Endothelial cell (in vitro differentiated cells): ENCODE measurements at places on chromosomes 16 and 17. TPM values are rescaled to one million over a fixed set of nuclear protein-coding genes. Genes with fewer than 3 reads are reported as not detected.
A peak's percentile ranks its signal among the peaks of the same experiment; 100 is the strongest.

DNA sequence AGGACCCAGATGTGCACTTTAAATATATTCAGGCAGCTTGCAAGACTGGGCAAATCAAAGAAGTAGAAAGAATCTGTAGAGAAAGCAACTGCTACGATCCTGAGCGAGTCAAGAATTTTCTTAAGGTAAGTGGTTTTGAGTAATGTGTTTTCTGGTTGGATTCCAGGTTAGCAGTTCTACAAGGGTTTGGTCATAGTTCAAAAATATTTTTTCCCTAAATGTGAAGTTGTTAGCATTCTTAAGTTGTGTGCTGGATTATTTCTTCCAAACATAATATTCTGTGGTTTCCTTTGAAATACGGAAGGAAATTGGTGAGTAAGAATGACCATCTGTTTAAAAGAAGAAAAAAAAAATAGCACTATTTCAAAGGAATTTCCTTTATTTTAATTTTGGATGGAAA is 38.4 kb downstream of the PTRH2 start:
- H3K27ac ChIP-seq, result no peak overlapping the region
- no peak for DNase-seq
- peaks cover 27% of the 10 kb centered on the region for H3K36me3 ChIP-seq
- no peaks in the 10 kb centered on the region for H3K4me1 ChIP-seq

GRCh38 chr17:80889231-80890195 is 102.1 kb upstream of the CHMP6 start:
- peak overlapping the region; percentile 43 for H3K27ac ChIP-seq
- DNase-seq, result no peak
- peaks cover 8% of the 10 kb centered on the region for H3K27me3 ChIP-seq
- H3K4me3 ChIP-seq, result no peak overlapping the region
- peaks cover 30% of the 10 kb centered on the region for H3K36me3 ChIP-seq
- H3K4me1 ChIP-seq, result peaks cover 3% of the 10 kb centered on the region

GRCh38 chr17:66625311-66625767 is 209.6 kb upstream of the CACNG5 start:
- no peaks in the 10 kb centered on the region for H3K27me3 ChIP-seq
- H3K27ac ChIP-seq, result no peak overlapping the region

DNA sequence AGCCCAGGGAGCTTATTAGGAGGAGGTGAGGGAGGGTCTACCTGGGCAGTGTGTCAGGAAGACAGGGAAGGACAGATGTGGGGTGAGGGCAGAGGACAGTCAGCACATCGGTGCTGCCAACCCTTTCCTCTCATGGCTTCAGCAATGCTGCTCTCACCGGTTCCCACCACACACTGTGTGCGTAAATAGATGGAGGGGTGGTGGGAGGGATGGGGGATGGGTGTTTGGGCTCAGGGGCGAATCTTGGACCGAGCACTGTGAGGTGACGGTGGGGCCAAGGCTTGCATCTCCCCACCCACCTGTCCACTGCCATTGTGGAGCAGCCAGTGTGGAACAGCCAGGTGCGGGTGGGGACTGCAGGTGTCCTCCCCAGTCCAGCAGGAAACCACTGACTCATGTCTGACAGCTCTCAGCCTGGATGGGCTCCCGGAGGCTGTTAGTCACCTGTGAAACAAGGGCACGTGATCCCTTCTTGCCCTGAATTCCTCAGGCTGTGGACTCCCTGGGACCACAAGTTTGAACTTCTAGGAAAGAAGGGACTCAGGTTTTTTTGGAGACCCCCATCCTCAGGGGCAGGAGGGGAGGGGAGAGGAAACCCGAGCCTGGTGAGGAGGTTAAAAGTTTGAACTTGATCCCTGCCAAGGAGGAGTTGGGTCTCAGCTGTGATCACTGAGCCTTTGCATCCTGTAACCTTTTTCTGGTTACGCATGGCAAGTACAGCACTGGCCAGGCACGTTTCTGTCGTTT is 42.7 kb upstream of the SMPD3 start:
- H3K4me1 ChIP-seq, result peaks cover 10% of the 10 kb centered on the region
- H3K36me3 ChIP-seq, result no peaks in the 10 kb centered on the region
- H3K27me3 ChIP-seq, result peaks cover 1% of the 10 kb centered on the region
- H3K4me3 ChIP-seq, result no peak overlapping the region
- H3K27ac ChIP-seq, result no peak overlapping the region

- H3K27ac ChIP-seq, result no peak overlapping the region
- H3K27me3 ChIP-seq, result no peaks in the 10 kb centered on the region
Measured at GRCh38 chr16:14529010-14529669, 100.9 kb downstream of the PARN start.

DNA sequence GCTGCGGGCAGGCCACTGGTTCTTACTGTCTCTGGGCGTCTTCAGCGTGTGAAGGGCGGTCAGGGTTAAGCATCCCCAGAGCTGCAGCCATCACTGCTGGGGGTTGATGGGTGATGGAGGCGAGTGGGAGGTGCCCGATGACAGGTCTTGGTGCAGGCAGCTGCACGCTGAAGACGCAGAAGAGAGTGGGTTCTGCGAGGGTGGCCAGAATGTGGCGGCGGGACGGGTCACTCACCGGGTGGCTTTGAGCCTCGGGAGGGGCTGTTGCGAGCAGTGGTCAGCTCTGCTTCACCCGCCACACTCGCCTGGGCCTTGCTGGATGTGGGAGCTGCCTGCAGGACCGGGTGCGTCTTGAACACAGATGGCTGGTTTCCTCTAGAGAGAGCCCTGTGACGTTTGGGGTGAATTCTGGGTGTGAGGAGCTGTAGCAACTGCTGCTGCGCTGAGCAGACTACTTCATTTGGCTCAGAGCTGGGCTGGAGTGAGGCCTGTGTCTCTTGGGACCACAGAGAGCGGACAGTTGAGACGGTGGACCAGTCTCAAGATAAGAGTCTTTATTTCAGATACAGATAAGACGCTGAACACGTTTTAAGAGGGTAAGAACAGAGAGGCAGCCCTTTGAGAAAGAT is 44.6 kb upstream of the ZNF750 start:
- H3K36me3 ChIP-seq, result peaks cover 44% of the 10 kb centered on the region
- peaks cover 33% of the 10 kb centered on the region for H3K4me1 ChIP-seq
- DNase-seq, result no peak
- no peak overlapping the region for H3K27ac ChIP-seq

DNA sequence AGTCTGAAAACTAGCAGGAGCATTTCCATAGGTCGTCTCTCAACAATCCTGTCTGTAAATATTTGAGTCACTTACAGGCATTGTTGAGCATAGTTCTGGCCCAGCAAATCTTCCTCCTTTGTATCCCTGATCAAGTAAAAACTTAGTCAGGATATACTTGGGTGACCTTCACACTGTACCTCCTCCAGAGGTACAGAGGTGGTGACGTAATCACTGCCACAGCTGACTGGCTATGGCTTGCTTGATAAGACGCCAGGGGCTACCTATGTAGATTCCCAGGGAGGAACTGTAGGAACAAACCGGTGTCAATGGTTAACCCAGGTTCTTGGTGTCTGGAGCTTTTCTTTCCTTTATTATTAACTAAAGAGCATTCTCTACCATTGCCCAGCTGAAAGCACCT is at the start of gene KCNJ16:
Gene KCNJ16, plus strand, starts transcription at position 270 of the 400 bp plus-strand sequence. CDS start 56,863 bp downstream, outside the sequence.
- H3K27ac ChIP-seq, result no peak within 1 kb of the TSS
- H3K4me1 ChIP-seq, result peaks cover 9% of the 10 kb centered on the region
- DNase-seq, result no peak
- H3K36me3 ChIP-seq, result no peaks in the 10 kb centered on the region
- no peak within 1 kb of the TSS for H3K4me3 ChIP-seq
- H3K27me3 ChIP-seq, result peaks cover 1% of the 10 kb centered on the region

DNA sequence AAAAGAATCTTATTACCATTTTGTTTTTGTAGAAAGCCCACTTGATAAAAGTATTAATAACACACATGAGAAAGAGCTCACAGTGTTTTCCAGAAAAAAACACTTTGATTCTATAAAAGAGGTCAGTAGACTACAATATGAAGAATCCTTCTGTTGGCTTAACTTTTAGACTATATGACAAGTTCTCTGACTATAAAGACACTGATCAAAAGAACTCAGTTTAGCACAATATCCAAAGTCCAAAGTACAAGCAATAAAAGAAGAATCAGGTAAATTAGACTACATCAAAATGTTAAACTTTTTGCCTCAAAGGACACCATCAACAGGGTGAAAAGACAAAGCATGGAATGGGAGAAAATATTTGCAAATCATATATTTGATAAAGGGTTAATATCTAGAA is 11.2 kb upstream of the SMG1 start:
- no peak overlapping the region for H3K4me3 ChIP-seq
- no peak for DNase-seq
- H3K36me3 ChIP-seq, result no peaks in the 10 kb centered on the region
- no peak overlapping the region for H3K27ac ChIP-seq
- H3K4me1 ChIP-seq, result peaks cover 5% of the 10 kb centered on the region

DNA sequence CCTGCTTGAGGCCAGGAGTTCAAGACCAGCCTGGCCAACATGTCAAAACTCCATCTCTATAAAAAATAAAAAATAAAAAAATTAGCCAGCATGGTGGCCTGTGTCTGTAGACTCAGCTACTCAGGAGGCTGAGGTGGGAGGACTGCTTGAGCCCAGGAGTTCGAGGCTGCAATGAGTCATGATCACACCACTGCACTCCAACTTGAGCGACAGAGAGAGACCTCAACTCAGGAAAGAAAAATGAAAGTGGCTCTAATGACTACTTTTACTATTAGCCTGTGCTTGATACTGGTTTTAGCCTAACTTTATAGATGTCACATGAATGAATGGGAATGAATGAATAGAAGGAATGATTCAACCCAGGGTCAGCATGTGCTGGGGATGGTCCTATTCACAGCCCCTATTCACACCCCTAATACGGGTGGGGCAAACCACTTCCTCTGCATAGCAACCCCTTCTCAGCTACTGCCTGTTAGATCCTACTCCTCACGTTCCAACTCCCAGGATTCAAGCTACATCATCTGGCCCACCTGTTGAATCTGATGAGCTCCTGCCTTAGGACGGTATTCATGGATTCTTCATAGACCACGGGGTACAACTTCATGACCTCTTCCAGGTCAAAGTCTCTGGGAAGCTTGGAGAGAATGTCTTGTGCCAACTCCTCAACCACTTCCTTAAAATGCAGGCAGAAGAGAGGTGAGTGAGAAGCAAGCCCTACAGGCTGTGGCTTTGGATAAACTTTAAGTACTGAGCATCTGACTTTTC is 40.5 kb downstream of the LYRM1 start:
- no peak for DNase-seq
- no peaks in the 10 kb centered on the region for H3K36me3 ChIP-seq
- H3K4me1 ChIP-seq, result no peaks in the 10 kb centered on the region

DNA sequence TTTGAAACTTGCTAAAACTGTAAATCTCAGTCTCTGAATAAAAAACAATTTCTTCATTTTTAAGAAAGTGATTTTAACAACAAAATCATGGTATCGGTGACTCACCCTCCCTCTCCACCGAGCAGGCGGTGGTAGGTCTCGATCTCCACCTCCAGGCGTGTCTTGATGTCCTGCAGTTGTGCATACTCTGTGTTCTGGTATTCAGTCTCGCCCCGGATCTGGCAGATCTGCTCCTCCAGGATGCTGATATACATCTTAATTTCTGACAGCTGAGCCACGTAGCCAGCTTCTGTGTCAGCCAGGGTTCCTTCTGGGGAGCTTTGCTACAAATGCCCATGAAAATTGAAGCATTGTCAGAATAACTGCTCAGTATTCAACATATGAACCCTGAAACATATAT is 15.4 kb upstream of the KRT24 start:
- no peak for DNase-seq
- H3K4me1 ChIP-seq, result no peaks in the 10 kb centered on the region
- H3K27ac ChIP-seq, result no peak overlapping the region
- peaks cover 2% of the 10 kb centered on the region for H3K27me3 ChIP-seq
- no peaks in the 10 kb centered on the region for H3K36me3 ChIP-seq
- H3K4me3 ChIP-seq, result no peak overlapping the region

DNA sequence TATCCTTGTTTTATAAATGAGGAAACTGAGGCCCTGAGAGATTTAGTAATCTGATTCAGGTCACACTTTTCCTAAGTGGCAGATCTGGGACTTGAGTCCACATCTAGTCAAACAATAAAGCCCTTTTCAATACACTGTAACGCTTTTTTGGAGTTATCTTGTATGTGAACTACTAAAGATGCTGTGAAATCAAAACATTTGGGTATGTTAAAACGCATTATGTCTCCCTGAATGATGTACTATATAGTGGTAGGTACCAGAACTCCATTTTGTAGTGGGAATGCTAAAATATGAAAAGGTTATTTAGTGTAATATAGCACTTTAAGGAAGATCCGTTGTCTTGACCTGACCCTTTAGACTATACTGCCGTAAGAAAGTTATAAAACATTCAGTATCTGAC is 57.2 kb downstream of the NACA2 start:
- H3K4me3 ChIP-seq, result no peak overlapping the region
- H3K36me3 ChIP-seq, result no peaks in the 10 kb centered on the region
- no peak overlapping the region for H3K27ac ChIP-seq
- no peak for DNase-seq

DNA sequence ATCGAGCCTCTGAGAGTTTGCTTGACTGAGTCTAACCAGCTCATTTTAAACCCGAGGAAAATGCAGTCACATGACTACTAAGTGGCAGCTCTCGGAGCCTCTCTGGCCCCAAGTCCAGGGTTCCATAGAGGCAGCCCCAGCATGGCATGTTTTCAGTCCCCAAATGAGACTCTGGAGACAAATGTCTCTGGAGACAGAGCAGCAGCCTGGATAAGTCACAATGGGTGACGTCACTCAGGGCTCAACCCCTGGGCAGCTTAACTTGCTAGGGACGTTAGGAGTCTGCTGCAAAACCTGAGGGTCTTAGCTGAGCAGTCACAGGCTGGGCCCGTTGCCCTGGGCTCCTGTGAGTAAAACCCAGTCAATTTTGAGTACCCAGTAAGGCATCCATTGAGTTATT is 6.9 kb upstream of the STH start:
- peaks cover 3% of the 10 kb centered on the region for H3K36me3 ChIP-seq
- H3K4me1 ChIP-seq, result no peaks in the 10 kb centered on the region
- no peak overlapping the region for H3K27ac ChIP-seq
- no peak overlapping the region for H3K4me3 ChIP-seq

DNA sequence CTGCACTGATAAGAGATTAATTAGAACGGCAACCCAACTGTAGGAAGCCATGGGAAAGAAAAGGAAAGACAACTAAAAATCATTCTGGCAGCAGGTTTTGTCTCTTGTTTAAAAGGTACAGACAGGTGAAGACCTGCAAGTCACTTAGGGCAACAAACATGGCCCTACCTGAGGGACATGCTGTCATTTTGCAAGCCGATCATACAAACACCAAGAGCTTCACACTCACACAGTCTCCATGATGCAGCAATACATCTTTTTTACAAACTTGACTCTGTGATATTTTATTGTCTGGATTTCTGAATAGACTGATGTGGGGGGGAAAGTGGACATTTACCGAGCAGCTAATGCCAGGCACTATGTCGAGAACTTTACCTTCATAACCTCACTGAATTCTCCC is 101.8 kb downstream of the PARN start:
- no peak overlapping the region for H3K4me3 ChIP-seq
- no peak for DNase-seq
- H3K4me1 ChIP-seq, result peaks cover 5% of the 10 kb centered on the region
- H3K36me3 ChIP-seq, result no peaks in the 10 kb centered on the region

GRCh38 chr16:8819411-8820034 is 21.9 kb downstream of the PMM2 start:
- H3K4me3 ChIP-seq, result no peak overlapping the region
- H3K36me3 ChIP-seq, result peaks cover 32% of the 10 kb centered on the region
- no peaks in the 10 kb centered on the region for H3K27me3 ChIP-seq
- peaks cover 6% of the 10 kb centered on the region for H3K4me1 ChIP-seq
- DNase-seq, result no peak
- no peak overlapping the region for H3K27ac ChIP-seq

- peak overlapping the region; percentile 55 for H3K27ac ChIP-seq
- peaks cover 11% of the 10 kb centered on the region for H3K27me3 ChIP-seq
- peak; percentile 31 for DNase-seq
- H3K4me3 ChIP-seq, result peak overlapping the region; percentile 96
Measured at GRCh38 chr17:28317966-28318758, 838 bp upstream of the TMEM97 start.

Gene NACA2
- not detected for total RNA-seq

Gene CCL18
- not detected for total RNA-seq

Gene WFDC1
- not detected for total RNA-seq

Gene CORO7
- 103 TPM for total RNA-seq

Gene ANKRD40CL
- total RNA-seq, result not detected
